Effector memory CD8-positive, alpha-beta T cell (primary cell): ENCODE measurements at places on chromosomes 3 and 15.

- H3K27me3 ChIP-seq: peaks cover 54% of the 10 kb centered on the region
- DNase-seq: no peak
- peaks cover 3% of the 10 kb centered on the region for H3K36me3 ChIP-seq
- H3K27ac ChIP-seq: no peak overlapping the region
- H3K4me3 ChIP-seq: peak overlapping the region; percentile 52
- peaks cover 10% of the 10 kb centered on the region for H3K4me1 ChIP-seq
These were observed 835 bp downstream of the SEMA5B start for GRCh38 chr3:123026565-123027291.

DNA sequence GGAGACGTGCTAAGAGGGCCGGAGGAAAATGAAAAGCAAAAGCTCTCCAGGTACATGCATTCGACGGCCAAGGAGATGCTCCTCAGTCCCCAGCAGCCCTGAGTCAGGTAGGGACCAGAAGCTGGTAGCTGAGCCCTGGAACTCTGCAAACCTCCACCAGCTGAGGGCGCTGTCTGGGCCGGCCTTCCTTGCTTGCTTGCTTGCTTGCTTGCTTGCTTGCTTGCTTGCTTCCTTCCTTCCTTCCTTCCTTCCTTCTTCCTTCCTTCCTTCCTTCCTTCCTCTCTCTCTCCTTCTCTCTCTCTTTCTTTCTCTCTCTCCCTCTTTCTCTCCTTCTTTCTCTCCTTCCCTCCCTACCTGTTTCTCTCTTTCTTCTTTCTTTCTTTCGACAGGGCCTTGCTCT, 94.6 kb upstream of the RASGRF1 start:
- no peak overlapping the region for H3K4me3 ChIP-seq
- no peaks in the 10 kb centered on the region for H3K4me1 ChIP-seq
- DNase-seq: no peak
- H3K27ac ChIP-seq: no peak overlapping the region

DNA sequence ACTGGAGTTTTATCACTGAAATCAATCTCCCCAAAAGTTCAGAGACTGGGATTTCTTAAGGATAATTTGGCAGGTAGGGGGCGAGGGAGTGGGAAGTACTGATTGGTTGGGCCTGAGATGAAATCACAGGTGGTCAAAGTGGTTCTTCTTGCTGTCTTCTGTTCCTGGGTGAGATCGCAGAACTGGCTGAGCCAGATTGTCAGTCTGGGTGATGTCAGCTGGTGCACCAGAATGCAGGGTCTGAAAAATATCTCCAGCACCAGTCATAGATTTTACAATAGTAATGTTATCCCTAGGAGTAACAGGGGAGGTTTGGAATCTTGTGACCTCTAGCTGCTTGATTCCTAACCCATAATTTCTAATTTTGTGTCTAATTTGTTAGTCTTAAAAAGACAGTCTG, 86.7 kb upstream of the SLC25A36 start:
- H3K27me3 ChIP-seq: peaks cover 27% of the 10 kb centered on the region
- no peak for DNase-seq
- no peak overlapping the region for H3K4me3 ChIP-seq
- no peaks in the 10 kb centered on the region for H3K36me3 ChIP-seq
- H3K27ac ChIP-seq: no peak overlapping the region
- H3K4me1 ChIP-seq: no peaks in the 10 kb centered on the region

- peaks cover 34% of the 10 kb centered on the region for H3K4me1 ChIP-seq
- H3K27ac ChIP-seq: no peak overlapping the region
- no peak for DNase-seq
These were observed 101.2 kb downstream of the TCF12 start for GRCh38 chr15:57019496-57020160.

DNA sequence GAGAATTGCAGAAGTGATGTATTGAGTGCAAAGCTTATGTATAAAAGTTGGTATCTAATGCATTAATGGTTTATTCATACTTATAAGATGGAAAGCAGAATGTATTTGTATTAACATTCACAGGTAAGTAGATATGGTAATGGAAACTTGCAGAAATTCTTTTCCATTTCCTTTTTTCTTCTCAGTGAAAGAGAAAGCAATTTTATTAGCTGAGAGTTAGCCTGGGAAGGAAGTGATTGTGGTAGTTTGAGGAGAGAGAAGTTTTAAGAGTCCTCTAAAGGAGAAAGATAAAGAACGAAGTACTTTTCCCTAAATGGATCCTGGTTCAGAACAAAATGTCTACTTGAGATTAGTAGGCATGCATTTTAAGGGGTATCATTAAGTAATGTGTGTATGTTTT, 60.1 kb upstream of the OSTN start:
- H3K36me3 ChIP-seq: no peaks in the 10 kb centered on the region
- H3K27me3 ChIP-seq: no peaks in the 10 kb centered on the region
- no peaks in the 10 kb centered on the region for H3K4me1 ChIP-seq
- H3K27ac ChIP-seq: no peak overlapping the region

DNA sequence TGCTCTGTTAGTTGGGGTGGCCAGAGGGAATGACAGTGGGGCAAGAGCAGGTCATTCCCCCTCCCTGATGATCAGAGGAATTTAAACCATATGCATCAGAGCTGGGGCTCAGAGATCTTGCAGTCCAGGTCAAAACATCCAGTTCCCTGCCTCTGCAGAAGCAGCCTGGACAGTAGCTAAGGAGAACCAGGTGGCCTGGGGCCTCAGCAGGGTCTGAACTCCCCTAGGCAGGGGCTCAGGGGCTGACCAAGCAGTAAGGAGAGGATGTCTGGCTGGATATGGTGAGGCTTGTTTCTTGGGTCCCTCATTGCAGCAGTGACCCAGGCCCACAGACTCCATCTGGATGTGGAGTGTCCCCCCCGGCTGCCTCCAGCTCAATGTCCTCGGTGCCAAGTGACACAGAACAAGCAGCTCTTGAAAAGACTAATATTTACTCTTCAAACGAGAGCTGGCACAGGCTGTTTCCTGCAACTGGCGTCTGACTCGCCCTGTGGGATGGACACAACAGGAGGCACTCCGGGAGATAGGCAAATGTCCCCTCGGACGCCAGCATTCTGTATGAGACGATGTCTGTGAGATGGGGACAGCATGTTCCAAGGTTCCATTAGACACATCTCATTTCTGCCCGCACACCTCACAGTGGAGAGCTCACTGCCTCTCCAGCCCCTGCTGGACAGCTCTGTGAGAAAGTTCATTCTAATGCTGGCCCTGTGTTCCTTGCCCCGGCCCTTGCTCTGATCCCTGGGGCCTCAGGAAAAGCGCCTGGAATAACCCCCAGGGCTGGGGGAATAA, 37.1 kb downstream of the SEC22C start:
- H3K36me3 ChIP-seq: peaks cover 3% of the 10 kb centered on the region
- H3K27me3 ChIP-seq: no peaks in the 10 kb centered on the region
- H3K4me3 ChIP-seq: no peak overlapping the region
- peaks cover 2% of the 10 kb centered on the region for H3K4me1 ChIP-seq
- no peak overlapping the region for H3K27ac ChIP-seq
- no peak for DNase-seq

DNA sequence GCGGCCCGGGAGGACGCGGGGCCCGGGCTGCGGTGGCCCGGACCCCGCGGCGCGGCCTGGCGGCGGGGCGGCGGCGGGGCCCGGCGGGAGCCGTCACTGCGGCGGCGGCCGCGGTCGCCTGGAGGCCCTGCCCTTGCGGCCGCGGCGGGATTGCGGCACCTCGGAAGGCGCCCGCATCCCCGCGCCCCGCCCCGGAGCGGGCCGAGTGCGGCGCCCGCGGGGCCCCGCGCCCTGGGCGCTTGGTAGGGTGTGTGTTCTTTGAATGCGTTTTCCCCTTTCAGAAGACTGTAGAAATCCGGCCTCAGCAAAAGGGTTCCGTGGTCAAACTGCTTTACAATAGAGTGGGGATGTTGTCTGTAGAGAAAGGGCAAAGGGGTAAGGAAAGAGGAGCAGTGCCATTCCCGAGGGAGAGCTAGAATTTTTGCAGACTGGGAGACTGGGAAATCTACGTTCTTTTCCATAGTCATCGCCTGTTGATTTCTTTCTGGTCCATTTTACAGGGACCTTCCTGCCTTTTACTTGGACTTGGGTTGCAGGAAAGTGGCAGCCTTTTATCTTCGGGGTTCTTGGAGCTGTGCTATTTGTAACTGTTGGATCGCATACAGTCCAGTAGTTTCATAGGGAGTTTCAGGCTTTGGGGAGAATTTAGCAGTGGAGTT, 630 bp downstream of the SNRK start:
- peak overlapping the region; percentile 81 for H3K4me3 ChIP-seq
- no peaks in the 10 kb centered on the region for H3K27me3 ChIP-seq
- DNase-seq: peak; percentile 9
- H3K27ac ChIP-seq: peak overlapping the region; percentile 97
- peaks cover 40% of the 10 kb centered on the region for H3K36me3 ChIP-seq

DNA sequence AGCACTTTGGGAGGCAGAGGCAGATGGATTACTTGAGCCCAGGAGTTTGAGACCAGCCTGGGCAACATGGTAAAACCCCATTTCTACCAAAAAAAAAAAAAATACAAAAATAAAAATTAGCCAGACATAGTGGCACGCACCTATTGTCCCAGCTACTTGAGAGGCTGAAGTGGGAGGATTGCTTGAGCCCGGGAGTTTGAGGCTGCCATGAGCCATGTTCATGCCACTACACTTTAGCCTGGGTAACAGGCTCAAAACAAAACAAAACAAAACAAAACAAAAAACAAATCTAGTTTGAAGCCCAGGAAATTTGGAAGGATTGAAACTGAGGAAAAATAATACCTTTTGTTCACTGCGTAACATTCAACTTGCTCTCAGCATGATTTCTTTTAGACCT, 16.6 kb downstream of the TMOD3 start:
- peaks cover 81% of the 10 kb centered on the region for H3K4me1 ChIP-seq
- no peak for DNase-seq
- no peak overlapping the region for H3K27ac ChIP-seq
- no peak overlapping the region for H3K4me3 ChIP-seq
